ENCODE measurements at places on chromosomes 1 and 21.
A peak's percentile ranks its signal among the peaks of the same experiment; 100 is the strongest.

- DNase-seq, result no peak
Observed at GRCh38 chr1:32474954-32475353, 10.1 kb downstream of the ZBTB8B start.

GRCh38 chr1:88462096-88462487 is 222.0 kb upstream of the PKN2 start:
- no peak for DNase-seq

DNA sequence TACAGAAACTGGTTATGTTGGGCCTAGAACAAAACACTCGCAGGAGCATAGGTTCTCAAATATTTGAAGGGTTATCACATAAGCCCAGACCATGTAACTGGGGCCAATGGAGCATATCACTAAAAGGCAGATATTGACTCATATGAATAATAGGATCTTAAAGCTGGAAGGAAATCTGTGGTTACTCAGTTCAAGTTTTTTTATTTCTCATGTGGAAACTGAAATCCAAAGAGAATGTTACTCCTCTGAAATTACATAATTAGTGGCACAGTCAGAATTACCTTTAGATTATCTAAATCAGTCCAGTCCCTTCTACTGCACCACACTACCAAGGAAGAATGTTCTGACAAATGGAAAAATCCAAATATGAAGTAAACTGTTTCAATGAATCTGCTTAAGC is 12.0 kb downstream of the SLAMF8 start:
- peak; percentile 76 for DNase-seq

- peak; percentile 31 for DNase-seq
Observed at GRCh38 chr1:97745912-97746311, 174.9 kb downstream of the DPYD start.

DNA sequence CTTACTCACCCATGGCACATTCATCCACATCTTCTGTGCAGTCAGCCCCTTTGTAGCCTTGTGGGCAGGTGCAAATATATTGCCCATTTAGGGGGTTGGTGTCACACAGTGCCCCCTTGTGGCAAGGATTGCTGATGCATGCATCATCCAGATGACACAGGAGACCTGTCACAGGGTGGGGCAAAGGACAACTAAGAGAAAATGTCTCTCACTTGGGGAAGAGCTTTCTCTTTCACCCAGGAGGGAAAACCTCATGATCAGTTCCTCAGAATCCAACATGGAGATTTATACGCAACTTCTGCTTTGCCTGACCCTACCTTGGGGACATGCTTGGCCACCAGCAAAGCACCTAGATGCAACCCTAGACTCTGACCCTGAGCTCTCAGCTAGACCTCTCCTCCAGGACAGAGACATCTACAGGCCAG is 71.8 kb upstream of the ADAM30 start:
- DNase-seq, result peak; percentile 82

GRCh38 chr1:10862743-10863335 is 66.4 kb upstream of the CASZ1 start:
- no peak for DNase-seq

DNA sequence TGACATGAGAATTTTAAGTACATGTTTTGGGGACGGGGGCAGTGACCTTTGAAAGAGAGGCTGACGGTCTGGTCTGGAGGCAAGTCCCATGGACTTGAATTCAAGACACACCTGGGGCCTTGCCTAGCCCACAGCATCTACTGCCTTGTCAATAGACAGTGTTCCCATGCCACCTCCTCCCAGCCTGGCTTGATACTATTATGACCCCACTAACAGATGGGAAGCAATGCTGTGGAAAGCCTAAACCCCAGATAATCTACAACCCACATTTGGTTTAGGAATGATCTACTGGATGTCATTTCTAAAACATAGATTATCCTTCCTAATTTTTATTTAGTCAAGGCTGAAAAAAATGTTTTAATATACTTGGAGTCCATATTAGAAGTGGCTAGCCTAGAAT is 17.8 kb upstream of the NFASC start:
- no peak for DNase-seq

GRCh38 chr1:201585093-201585483 is 46.2 kb downstream of the NAV1 start:
- DNase-seq, result no peak

DNA sequence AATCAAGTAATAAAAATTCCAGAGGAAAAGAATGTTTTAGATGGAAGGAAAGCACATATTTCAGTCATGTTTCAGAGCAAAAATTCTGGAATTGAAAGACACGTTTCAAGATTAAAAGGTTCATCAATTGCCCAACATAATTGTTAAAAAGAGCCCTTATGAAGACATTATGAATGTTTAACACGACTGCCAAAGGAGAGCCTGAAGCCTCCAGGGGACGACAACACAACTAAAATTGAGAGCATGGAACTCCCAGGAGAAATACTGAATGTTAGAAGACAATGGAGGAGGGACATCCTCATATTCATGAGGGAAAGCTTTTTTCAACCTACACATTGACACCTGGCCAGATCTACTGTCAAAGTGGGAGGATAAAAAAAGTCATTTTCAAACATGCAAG is 16.0 kb downstream of the OR2T11 start:
- DNase-seq, result peak; percentile 62

DNA sequence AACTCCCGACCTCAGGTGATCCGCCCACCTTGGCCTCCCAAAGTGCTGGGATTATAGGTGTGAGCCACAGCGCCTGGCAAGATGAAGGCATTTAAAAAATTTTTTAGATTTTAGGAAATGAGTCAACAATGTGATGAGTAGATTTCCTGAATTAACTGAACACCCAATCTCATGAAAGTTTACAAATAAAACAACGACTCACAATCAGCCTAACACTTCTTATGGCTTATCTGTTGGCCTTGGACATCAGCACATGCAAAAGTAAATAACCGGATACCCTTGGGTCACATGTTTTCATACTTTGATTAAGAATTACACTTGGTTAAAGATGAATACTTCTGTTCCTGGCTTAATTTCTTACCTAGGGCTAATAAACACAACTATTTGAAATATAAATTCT is 3.0 kb downstream of the GNG12 start:
- no peak for DNase-seq

DNA sequence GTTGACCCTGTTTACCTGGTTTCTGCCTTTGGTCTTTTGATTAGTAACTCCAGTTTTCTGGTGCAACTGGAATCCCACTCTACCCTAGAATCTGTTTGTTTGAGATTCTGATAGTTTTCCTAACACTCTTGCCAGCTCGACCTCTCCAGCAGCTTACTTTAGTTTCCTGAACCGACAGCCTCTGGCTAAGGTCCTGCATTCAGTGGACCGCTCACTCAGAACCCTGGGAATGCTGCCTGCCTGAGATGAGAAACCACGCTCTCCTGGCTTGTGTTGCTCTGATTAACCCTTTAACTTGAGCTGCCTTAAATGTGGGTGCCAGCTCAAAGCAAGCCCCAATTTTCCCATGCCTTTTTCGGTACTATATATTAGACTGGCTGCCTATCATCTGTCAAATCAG is 45.3 kb upstream of the SIPA1L2 start:
- DNase-seq, result no peak

- peak; percentile 94 for DNase-seq
Observed at GRCh38 chr1:100895540-100896480, at the start of gene SLC30A7. TSS of gene SLC30A7 (plus strand) at chr1:100896090. CDS start at chr1:100896263, 173 bp downstream.

- DNase-seq, result no peak
Observed at GRCh38 chr1:1287288-1288110, 7.3 kb downstream of the SCNN1D start.

- no peak for DNase-seq
Observed at GRCh38 chr1:213303286-213303685, 252.2 kb downstream of the RPS6KC1 start.

GRCh38 chr1:240618946-240619345 is 7.0 kb upstream of the GREM2 start:
- DNase-seq, result no peak

GRCh38 chr1:57319791-57320190 is 104.1 kb downstream of the DAB1 start:
- DNase-seq, result no peak

DNA sequence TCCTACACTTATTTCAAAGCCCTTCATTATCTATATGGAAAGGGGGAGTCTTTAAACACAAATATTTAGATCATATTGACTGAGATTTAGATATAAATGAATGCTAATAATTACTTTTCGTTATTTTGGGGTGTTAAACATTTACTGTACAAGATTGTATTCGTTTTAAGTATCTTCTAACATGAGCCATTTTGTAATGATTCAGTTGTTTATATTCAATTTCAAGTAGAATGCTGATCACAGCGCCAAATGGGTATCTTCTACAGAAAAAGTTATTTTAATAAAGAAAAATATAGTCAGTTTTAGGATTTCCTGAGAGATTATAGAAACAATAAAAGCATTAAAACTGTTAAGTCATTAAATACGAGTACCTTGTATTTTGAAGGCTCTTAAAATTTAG is 104.5 kb upstream of the HNRNPU start:
- DNase-seq, result no peak

- no peak for DNase-seq
Observed at GRCh38 chr1:14611792-14612191, 13.3 kb downstream of the KAZN start.

GRCh38 chr1:87399264-87399663 is 70.6 kb downstream of the LMO4 start:
- DNase-seq, result no peak

GRCh38 chr1:159931101-159931794 is 5.9 kb upstream of the TAGLN2 start:
- DNase-seq, result no peak

- no peak for DNase-seq
Observed at GRCh38 chr1:163928651-163929050, 606.9 kb downstream of the NUF2 start.

GRCh38 chr1:145751491-145752037 is 32.3 kb downstream of the CD160 start:
- peak; percentile 22 for DNase-seq

DNA sequence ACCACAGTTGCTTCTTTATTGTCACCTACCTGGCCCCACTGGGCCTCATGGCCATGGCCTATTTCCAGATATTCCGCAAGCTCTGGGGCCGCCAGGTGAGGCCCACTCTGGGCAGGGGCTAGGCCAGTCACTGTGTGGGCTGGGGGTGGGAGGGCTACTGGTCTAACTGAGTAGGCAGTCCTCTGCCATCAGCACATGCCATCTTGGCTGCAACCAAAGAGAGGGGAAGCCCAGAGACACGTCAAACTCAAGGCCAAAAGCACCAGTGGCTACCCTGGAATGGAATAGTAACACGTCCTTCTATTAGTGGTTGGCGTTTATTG is 4.0 kb downstream of the HCRTR1 start:
- no peak for DNase-seq

GRCh38 chr21:40990366-40990765 is 143.4 kb upstream of the DSCAM start:
- no peak for DNase-seq

DNA sequence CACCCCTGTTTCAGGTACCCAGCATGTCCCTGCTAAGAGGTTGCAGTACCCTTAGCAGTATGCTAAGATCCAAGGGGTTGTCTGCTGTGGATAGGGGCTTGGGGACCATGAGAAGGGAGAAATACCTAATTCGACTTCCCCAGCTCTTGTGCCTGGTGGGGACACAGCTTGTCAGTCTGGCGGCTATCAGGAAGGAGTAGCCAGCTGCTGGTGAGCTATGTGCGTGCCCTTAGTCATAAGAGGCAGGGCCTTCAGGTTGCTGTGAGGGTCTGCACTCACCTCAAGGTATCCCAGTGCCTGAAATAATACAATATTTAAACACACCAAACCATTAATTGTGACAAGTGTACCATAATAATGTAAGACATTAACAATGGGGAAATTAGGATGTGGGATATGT is 205.1 kb upstream of the SGIP1 start:
- DNase-seq, result no peak

GRCh38 chr1:185646202-185646683 is 87.9 kb upstream of the HMCN1 start:
- no peak for DNase-seq

- no peak for DNase-seq
Observed at GRCh38 chr1:232271991-232272589, 357.8 kb downstream of the SIPA1L2 start.

- DNase-seq, result no peak
Observed at GRCh38 chr1:116855191-116855619, 54.5 kb upstream of the PTGFRN start.

DNA sequence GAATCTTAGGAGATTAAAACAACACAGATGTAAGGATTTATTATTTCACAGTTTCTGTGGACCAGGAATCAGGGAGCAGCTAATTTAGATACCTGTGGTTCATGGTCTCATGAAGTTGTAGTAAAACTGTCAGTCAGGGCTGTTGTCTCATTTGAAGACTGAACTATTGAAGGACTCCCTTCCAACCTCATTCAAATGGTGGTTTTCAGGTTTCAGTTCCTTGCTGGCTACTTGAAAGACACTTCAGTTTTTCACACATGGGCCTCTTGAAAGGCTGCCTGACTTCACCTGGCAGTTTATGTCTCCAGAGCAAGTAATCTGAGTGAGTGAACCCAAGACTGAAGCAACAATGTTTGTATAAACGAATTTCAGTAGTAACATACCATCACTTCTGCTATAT is 915.9 kb downstream of the PLA2G4A start:
- no peak for DNase-seq

GRCh38 chr1:16396591-16396990 is 29.5 kb downstream of the SZRD1 start:
- DNase-seq, result peak; percentile 26

DNA sequence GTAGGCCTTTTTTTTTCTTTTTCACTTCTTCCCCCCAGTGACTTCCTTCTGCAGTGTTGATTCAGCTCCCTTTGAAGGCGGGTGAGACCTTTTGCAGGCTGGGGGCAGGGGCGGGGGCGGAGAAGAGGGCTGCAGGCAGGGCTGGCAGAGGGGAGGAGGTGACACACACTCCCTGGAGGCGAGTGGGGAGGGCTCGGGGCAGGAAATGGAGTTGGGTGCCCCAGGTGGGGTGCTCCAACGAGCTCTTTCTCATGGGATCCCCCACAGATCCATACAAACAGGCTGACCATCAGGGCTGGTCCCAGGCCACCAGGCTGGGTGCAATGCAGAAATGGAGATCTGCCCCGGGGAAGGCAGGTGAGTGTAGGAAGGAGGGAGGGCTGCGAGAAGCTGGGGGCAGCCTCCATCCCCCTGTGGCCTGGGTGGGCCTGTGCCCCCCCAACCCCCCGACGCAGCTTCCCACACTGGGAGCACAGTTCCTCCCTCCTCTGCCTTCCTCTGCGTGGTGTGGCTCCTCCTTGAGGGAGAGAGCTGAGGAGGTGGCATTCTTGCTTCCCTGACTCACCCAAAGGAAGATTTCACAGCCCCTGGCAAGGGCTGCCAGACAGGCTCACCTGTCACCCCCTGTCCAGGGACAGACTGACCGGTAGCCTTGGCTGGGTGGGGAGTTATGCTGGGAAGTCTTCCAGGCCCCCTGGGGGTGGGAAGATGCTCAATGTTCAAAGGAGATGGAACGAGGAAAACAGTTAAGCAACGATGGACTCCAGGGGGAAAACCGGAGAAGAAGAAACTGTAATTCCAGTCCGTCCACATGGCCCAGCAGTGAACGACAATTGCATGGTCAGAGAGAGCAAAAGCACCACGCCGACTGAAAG is 7.1 kb upstream of the ITGB2 start:
- peak; percentile 79 for DNase-seq

- no peak for DNase-seq
Observed at GRCh38 chr1:22832414-22832786, 121.8 kb downstream of the EPHB2 start.

- DNase-seq, result peak; percentile 77
Observed at GRCh38 chr1:65176591-65176990, 28.6 kb downstream of the AK4 start.

- no peak for DNase-seq
Observed at GRCh38 chr21:33968995-33969348, 53.4 kb upstream of the ATP5PO start.

- no peak for DNase-seq
Observed at GRCh38 chr1:213123536-213123935, 72.5 kb downstream of the RPS6KC1 start.

Data from inflammatory macrophage treated with lipopolysaccharide for 4 hours (primary cell).